ENCODE measurements at places on chromosomes 2 and 18.
A peak's percentile ranks its signal among the peaks of the same experiment; 100 is the strongest.

- DNase-seq = no peak
Measured at GRCh38 chr2:174777347-174778084, 13.2 kb upstream of the CHRNA1 start.

DNA sequence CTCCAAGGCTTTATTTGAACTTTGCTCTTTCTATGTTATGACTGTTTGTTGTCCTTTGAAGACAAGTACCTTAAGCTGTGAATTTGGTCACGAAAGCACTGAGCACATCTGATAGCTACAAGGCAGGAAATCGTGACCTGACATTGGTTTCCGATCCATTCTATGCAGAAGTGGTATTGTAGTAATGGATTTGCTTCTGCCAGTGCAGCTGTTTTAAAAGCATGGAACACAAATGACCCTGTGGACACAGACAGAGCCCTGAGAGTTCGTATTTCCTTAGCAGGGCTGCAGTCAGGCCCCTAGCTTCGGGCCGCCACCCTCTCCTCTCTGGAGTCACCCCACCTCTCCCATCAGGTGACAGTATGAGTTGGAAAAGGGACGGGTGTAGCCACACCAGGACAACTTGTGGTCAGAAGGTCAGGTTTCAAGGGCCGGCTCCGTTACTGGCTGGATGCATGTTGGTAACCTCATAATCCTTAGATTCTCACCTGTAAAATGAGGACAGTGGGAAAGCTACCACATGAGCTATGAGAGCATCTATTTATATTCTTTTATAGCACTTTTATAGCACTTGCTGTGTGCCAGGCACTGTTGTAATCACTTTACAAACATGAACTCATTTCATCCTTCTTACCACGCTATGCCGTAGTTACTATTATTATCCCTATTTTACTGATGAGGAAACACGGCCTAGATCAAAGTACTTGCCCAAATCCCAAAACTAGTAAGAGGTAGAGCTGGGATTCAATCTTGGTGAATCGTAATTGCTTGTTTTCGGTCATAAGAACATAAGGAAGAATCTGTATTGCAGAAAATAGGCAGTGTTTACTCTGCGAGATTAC, 70.2 kb downstream of the SPATS2L start:
- no peak for DNase-seq

- DNase-seq = peak; percentile 85
Measured at GRCh38 chr2:238203094-238203972, at the start of gene ILKAP. TSS of gene ILKAP (minus strand) at chr2:238203695. CDS start at chr2:238203553, 142 bp downstream.

- no peak for DNase-seq
Measured at GRCh38 chr2:175852879-175853615, 149.0 kb downstream of the LNPK start.

DNA sequence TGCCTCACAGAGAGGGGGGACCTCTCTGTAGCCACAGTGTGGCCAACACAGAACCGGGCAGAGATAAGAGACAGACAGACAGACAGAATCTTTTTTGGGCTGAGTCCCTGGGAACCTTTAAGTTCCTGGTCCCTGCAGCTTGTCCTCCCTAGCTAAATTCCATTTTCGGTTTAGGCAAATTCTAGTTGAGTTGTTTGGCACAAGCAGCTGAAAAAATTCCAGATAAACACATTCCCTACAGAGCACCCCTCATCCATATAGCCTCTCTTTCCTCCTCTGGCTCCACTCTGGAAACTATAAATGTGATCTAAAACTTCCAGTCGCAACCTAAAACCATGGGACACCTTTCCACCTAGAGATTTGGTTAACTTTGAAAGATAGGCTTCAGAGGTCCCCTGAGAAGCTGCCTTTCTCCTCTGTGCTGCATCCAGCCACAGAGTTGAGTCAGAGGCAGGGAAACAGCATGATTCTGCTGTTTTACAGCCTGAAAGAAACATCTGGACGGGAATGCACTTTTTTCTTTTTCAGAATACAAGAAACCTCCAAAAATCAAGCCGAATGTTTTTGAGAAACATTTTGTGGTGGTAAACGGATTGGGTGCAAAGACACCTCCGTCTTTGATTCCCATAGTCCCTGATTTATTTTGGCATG, 30.9 kb downstream of the SLC4A3 start:
- DNase-seq = no peak
